ENCODE measurements at places on chromosomes 16 and 17.

GRCh38 chr17:73423159-73423715, 111.4 kb upstream of the CDC42EP4 start:
- no peaks in the 10 kb centered on the region for H3K4me1 ChIP-seq
- DNase-seq = no peak
- H3K4me3 ChIP-seq = no peak overlapping the region
- no peaks in the 10 kb centered on the region for H3K27me3 ChIP-seq

GRCh38 chr17:19345067-19345460, 17.5 kb downstream of the B9D1 start:
- H3K27ac ChIP-seq = peak overlapping the region; percentile 88
- no peaks in the 10 kb centered on the region for H3K27me3 ChIP-seq
- H3K4me3 ChIP-seq = no peak overlapping the region
- DNase-seq = peak; percentile 17
- H3K36me3 ChIP-seq = no peaks in the 10 kb centered on the region

- no peaks in the 10 kb centered on the region for H3K4me1 ChIP-seq
- no peak for DNase-seq
- no peak overlapping the region for H3K4me3 ChIP-seq
- H3K27me3 ChIP-seq = no peaks in the 10 kb centered on the region
Measured at GRCh38 chr17:52660692-52661091, 502.2 kb upstream of the CA10 start.

DNA sequence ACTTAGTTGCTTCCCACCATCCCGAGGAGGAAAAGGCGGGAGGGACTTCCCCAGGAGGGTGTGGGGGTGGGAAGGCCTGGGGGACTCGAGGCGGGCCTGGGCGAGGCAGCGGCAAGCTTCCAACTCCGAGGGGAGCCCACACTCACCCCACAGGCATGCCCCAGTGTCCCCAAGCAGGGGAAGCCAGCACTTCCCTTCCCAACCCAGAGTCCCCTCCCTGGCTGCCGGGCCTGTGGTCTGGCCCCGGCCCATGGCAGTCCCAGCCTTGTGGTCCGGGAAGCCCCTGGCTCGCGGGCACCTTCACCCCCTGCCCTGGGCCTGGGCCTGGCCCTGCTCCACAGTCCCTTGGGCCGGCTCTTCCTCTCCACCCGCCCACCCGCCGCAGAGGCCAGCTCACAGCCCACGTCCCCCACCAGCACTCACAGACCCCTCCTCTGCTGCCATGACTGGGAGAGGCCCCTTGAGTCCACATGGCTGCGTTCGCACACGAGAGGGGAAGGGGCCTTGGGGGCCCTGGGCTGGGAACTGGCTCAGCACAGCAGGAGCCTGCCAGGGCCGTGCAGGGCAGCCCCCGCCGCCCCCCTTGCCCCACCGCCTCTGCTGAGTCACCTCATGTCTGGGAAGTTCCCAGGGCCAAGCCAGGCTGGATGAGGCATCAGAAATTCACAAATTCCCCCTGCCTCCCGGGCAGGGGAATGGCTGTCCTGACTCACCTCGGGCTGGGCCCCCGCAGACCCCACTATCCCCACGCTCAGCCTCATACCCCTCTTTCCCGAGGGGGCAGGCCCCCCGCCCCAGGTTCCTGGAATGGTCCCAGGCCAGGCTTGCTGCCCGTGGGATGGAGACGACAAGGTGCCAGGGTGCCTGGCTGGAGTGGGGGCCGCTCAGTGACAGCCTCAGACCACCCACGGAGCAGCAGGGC, 27.8 kb downstream of the BAHCC1 start:
- H3K27me3 ChIP-seq = no peaks in the 10 kb centered on the region
- H3K27ac ChIP-seq = peak overlapping the region; percentile 69
- DNase-seq = peak; percentile 89
- H3K36me3 ChIP-seq = no peaks in the 10 kb centered on the region
- no peak overlapping the region for H3K4me3 ChIP-seq

GRCh38 chr17:81142301-81143199, 22.8 kb upstream of the PVALEF start:
- no peaks in the 10 kb centered on the region for H3K27me3 ChIP-seq
- H3K4me3 ChIP-seq = no peak overlapping the region

DNA sequence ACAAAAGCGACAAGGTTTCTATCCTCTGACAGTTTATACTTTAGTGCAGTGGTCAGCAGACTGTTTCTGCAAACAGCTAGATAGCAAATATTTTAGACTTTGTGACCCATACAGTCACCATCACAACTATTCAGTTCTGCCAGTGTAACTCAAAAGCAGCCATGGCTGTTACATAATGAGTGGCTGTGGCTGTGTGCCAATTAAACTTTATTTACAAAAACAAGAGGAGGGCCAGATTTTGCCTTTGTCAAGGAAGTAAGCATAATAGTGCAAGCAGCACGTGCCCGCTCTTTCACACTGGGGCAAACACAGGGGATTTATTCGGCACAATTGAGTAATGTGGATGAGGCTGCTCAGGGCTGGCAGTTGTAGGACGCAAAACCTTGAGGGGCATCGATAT, 551.5 kb downstream of the MAF start:
- no peak for DNase-seq
- H3K4me1 ChIP-seq = no peaks in the 10 kb centered on the region
- H3K27ac ChIP-seq = no peak overlapping the region
- H3K27me3 ChIP-seq = no peaks in the 10 kb centered on the region
- H3K36me3 ChIP-seq = no peaks in the 10 kb centered on the region
- no peak overlapping the region for H3K4me3 ChIP-seq

DNA sequence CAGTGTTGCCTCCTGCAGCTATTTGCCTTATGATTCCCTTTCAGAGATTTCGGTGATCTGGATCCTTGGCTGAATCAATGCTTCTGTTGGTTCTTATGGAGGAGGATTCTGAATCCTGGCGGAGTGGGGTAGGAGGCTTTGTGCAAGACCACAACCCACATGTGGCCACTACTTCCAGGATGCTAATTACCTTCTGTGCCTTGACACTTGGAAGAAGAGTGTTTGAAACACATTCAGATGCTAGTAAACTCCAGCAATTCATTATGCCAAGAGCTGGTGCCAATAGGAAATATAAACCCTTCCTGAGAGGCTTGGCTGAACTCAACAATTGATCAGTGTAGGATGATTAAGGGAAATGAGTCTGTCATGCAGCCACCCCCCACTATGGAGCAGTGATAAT, 12.1 kb upstream of the NLRP1 start:
- no peaks in the 10 kb centered on the region for H3K27me3 ChIP-seq
- DNase-seq = no peak
- no peak overlapping the region for H3K27ac ChIP-seq
- no peak overlapping the region for H3K4me3 ChIP-seq

DNA sequence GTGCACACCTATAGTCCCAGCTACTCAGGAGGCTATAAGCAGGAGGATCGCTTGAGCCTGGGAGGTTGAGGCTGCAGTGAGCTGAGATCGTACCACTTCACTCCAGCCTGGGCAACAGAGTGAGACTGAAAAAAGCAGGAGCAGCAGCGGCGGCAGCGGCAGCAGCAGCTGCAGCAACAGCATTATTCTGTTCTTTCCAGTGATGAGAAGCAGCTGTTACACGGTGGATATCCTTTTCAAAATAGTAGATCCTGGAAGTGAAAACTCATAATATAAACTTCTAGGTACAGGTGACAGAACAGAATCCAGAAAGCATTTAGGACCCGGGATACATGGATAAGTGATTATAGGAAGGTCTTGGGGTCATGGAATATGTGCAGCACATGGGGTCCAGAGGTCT, 17.8 kb upstream of the HNF1B start:
- no peak overlapping the region for H3K27ac ChIP-seq
- H3K4me3 ChIP-seq = no peak overlapping the region
- DNase-seq = no peak
- H3K27me3 ChIP-seq = no peaks in the 10 kb centered on the region
- H3K4me1 ChIP-seq = no peaks in the 10 kb centered on the region

DNA sequence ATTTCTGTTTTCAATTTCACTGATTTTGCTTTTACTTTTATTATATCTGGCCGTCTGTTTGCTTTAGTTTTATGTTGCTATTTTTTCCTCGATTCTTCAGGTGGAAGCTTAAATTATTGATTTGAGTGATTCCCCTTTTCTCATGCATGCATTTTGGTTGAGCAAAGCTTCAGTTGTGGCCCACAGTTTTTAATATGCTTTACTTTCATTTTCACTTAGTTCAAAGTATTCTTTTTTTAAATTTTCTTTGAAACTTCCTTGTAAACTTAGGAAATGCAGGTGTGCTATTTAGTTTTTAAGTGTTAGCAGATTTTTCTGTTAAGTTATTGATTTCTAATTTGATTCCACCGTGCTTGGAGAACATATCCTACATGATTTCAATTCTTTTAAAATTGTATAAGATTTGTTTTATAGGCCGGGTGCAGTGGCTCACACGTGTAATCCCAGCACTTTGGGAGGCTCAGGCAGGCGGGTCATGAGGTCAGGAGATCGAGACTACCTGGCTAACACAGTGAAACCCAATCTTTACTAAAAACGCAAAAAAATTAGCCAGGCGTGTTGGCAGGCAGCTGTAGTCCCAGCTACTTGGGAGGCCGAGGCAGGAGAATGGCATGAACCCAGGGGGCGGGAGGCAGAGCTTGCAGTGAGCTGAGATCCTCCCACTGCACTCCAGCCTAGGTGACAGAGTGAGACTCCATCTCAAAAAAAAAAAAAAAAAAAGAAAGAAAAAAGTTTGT, 531.2 kb downstream of the KIF2B start:
- no peak overlapping the region for H3K4me3 ChIP-seq
- H3K36me3 ChIP-seq = no peaks in the 10 kb centered on the region
- H3K27me3 ChIP-seq = no peaks in the 10 kb centered on the region
- no peak for DNase-seq
- H3K27ac ChIP-seq = no peak overlapping the region
- no peaks in the 10 kb centered on the region for H3K4me1 ChIP-seq

DNA sequence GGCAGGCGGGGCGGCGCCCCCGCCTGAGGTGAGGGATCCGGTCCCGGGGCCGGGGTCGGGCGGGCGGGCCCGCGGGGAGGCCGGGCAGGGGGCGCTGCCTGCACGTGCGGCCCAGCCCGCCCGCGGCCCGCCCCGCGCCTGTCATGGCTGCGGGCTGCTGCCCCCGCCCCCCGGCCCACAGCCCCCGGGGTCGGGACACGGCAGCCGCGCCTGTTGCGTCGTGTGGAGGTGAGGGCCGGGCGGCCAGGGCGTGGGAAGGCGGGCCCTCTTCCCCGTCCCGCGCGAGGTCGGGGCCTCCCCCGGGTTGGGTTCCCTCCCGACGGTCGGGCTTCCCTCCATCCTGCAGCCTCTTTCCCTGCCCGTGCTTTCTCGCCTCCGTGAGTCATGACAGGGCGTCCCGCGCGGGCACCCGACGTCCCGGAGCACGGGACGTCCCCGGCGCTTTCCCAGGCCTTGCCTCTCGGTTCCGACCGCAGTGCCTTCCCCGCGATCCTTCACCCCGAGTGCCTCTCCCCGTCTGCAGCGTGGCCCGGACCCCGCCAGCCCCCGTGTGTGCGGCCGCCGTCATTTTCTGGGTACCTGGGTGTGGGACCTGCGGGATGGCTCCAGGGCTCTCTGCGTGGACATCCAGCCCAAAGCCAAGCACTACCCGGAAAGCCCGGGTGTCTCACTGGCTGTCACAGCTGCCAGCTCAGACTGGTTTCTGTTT, 76.7 kb downstream of the CHD9 start:
- peaks cover 12% of the 10 kb centered on the region for H3K4me1 ChIP-seq
- DNase-seq = peak; percentile 57
- peak overlapping the region; percentile 97 for H3K27ac ChIP-seq
- no peaks in the 10 kb centered on the region for H3K36me3 ChIP-seq
- H3K27me3 ChIP-seq = no peaks in the 10 kb centered on the region

DNA sequence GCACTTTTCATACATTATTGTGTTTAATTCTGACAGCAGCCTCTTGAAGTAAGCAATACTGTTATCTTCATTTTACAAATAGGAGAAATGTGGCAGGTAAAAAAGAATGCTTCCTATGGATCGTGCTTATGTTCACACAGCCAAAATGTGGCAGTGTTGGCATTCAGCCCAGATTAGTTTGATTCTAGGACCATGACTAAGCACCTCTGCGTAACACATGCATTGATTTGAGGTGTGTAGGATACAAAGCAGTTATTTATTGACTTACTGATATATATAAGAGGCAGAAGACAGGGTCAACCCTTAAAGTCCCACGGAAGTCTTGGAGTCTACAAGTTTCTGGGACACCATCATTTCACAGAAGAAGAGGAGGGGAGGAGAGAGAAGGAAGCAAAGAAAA, 1144.4 kb upstream of the GOT2 start:
- no peak overlapping the region for H3K4me3 ChIP-seq
- H3K36me3 ChIP-seq = no peaks in the 10 kb centered on the region
- no peak for DNase-seq
- no peaks in the 10 kb centered on the region for H3K27me3 ChIP-seq

GRCh38 chr16:83244057-83244456, 563.7 kb upstream of the HSBP1 start:
- no peak overlapping the region for H3K27ac ChIP-seq
- no peaks in the 10 kb centered on the region for H3K27me3 ChIP-seq
- no peak for DNase-seq
- no peaks in the 10 kb centered on the region for H3K36me3 ChIP-seq
- no peak overlapping the region for H3K4me3 ChIP-seq
- no peaks in the 10 kb centered on the region for H3K4me1 ChIP-seq

DNA sequence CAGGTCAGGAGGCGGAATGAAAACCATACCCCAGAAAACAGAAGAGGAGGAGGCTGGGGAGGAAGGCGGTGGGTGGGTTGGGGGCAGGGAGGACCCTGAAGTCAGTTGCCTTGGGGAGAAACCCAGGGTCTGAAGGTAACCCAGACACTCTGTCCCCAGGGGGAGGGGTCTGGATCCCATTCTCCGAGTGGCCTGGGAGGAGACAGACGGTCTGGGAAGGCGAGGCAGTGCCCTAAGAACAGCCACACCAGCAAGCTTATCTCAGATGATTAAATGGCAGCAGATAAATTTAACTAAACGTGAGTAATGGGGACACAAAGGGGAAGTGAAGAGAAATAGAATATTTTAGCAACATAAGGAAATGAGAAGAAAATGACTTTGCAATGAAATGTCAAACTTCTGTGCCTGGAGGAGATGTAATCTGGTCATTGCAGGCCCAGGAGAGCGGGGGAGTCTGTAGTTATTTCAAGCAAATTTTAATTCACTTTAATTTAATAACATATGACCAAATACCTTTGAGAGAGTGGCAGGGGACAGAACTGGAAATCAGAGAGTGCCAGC, 21.4 kb upstream of the ZFP90 start:
- H3K36me3 ChIP-seq = no peaks in the 10 kb centered on the region
- H3K4me1 ChIP-seq = no peaks in the 10 kb centered on the region
- no peaks in the 10 kb centered on the region for H3K27me3 ChIP-seq
- H3K27ac ChIP-seq = no peak overlapping the region
- no peak for DNase-seq

GRCh38 chr16:58127033-58127556, 2.1 kb downstream of the CFAP20 start:
- peak overlapping the region; percentile 13 for H3K4me3 ChIP-seq
- H3K27me3 ChIP-seq = no peaks in the 10 kb centered on the region
- peaks cover 12% of the 10 kb centered on the region for H3K4me1 ChIP-seq
- peak overlapping the region; percentile 83 for H3K27ac ChIP-seq

- no peak overlapping the region for H3K27ac ChIP-seq
- H3K36me3 ChIP-seq = no peaks in the 10 kb centered on the region
- H3K4me1 ChIP-seq = no peaks in the 10 kb centered on the region
- no peaks in the 10 kb centered on the region for H3K27me3 ChIP-seq
- H3K4me3 ChIP-seq = no peak overlapping the region
Measured at GRCh38 chr17:66150708-66151107, 41.2 kb downstream of the CEP112 start.

- no peaks in the 10 kb centered on the region for H3K4me1 ChIP-seq
- H3K27me3 ChIP-seq = no peaks in the 10 kb centered on the region
- peak; percentile 69 for DNase-seq
- no peak overlapping the region for H3K4me3 ChIP-seq
Measured at GRCh38 chr16:57648581-57649442, 19.3 kb upstream of the ADGRG3 start.

- no peak overlapping the region for H3K27ac ChIP-seq
- no peaks in the 10 kb centered on the region for H3K4me1 ChIP-seq
- H3K27me3 ChIP-seq = no peaks in the 10 kb centered on the region
- H3K4me3 ChIP-seq = no peak overlapping the region
Measured at GRCh38 chr17:20153231-20153630, 144.1 kb downstream of the SPECC1 start.

Measured in uterus (tissue), 4 donors.